Central memory CD4-positive, alpha-beta T cell (primary cell): ENCODE measurements at places on chromosomes 11 and 22.

GRCh38 chr11:100188137-100188783 lies 498.8 kb upstream of the ARHGAP42 start:
- DNase-seq: no peak

GRCh38 chr11:119608781-119609180 lies 120.2 kb downstream of the NECTIN1 start:
- no peak for DNase-seq

GRCh38 chr11:134036492-134037045 lies 32.3 kb upstream of the JAM3 start:
- DNase-seq: peak; percentile 12

- no peak for DNase-seq
Observed at GRCh38 chr11:26150031-26150430, 181.9 kb upstream of the ANO3 start.

- DNase-seq: no peak
Observed at GRCh38 chr11:61611309-61611708, 30.4 kb upstream of the SYT7 start.

GRCh38 chr11:34072832-34073231 lies 21.3 kb downstream of the CAPRIN1 start:
- DNase-seq: no peak

GRCh38 chr22:45597460-45598192 lies 74.0 kb upstream of the ATXN10 start:
- DNase-seq: no peak

DNA sequence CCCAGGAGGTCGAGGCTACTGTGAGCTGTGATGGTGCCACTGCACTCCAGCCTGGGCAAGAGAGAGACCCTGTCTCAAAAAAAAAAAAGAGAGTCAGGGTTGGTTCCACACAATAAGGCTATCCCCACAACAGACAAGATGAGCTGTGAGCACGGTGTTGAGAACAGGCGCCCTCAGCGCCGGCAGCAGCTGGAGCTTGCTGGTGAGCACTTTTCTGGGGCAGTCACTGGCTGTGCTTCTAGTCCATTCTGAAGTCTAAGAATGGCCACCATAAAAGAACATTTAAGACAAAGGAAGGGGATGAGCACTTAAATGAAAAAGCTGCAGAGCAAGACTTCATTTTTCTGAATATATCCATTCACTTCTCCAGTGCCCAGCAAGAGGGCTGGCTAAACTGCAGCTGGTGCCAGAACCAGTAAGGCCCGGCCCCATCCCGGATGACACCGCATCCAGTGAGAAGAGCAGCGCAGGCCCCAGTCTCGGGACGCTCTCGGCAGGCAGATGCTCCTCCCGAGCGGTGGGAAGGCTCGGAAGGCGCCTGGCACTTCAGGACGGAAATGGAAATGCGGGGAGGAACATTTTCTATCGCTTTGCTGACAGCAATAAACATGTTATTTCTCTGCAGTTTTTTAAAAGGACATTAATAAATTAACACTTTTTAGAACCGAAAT lies 12.2 kb downstream of the TUBGCP6 start:
- no peak for DNase-seq

DNA sequence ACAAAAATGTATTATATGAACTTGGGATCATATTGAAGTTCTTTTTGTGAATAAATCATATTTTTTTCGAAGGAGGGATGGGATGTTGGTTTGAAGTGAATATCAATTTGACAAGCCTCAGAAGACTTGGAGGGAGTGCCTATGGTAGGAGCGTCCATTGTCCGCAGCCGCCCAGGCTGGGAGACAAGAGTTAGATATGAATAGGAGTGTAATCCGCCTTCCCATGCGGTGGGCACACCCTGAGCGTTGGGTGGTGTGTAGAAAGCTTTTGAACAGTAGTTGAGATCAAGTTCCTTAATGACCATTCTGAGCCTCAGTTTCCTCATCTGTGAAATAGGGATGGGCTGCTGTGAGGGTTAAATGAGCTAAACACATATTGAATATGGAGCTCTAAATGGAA lies 7.0 kb downstream of the CD82 start:
- DNase-seq: no peak

DNA sequence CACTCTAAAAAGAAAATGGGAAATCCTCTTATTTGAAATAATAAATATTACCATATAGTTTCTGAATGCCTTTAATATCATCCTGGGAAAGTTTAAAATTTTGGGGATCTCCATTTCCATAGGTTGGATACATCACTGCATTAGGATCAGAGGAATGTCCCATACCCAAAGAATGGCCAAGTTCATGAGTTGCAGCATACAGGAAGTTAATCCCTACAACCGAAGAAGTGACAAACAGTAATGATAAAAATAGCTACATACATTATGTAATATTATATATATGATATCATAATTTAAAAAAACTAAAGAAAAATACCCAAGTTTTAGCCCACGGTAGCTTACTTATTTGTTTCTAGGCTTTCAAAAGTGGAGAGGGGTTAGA lies 7.4 kb downstream of the MMP7 start:
- no peak for DNase-seq

DNA sequence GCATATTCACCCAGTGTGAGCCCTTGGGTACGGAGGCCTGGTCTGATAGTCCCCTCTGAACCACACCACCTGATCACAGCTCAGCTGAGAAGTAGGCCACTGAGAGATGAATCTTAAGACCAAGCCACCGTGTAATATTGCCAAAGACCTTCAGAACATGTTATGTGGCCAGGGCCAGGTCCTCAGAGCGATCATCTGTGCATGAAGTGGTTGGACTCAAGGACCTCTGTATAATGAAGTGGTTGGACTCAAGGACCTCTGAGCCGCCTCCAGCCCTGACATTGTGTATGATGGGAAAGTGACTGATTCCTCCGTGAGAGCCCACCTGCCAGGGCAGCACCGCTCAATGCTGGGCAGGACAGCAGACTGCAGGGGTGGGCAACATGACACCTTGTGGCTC lies 70.2 kb downstream of the TP53I11 start:
- no peak for DNase-seq

DNA sequence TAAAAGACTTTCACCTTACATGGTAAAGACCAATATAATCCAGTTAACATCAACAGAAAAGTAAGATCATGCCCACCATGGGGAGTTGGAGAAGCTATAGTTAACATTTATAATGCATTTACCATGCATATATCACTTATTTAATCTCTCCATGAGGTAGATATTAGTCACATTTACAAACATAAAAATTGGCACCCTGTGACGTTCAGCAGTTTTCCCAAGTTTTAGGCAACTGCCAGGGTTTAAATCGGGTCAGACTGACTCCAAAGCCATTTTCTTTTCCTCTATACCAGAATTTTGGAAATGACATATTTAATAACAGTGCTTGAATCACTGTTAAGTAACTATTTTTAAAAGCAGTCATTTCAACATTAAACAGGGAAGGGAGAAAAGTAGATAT lies 266.3 kb downstream of the DDX10 start:
- no peak for DNase-seq

GRCh38 chr11:62145261-62145871 lies 21.6 kb downstream of the INCENP start:
- no peak for DNase-seq

DNA sequence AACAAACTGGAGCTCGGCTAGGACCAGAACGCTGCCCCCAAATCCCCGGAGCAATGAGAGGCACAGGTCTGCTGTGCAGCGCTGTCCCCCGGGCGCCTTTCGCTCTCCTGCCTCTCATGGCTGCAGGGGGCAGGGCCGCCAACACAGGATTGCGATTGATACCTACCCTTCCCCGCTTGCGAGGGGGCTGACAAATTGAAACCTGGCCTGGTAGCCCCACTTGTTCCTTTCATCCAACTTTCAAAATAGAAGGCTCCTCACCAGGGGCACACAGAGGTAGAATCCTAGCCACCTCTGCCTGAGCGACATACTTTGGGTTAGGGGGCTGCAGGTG lies 642 bp upstream of the CASTOR1 start:
- no peak for DNase-seq

DNA sequence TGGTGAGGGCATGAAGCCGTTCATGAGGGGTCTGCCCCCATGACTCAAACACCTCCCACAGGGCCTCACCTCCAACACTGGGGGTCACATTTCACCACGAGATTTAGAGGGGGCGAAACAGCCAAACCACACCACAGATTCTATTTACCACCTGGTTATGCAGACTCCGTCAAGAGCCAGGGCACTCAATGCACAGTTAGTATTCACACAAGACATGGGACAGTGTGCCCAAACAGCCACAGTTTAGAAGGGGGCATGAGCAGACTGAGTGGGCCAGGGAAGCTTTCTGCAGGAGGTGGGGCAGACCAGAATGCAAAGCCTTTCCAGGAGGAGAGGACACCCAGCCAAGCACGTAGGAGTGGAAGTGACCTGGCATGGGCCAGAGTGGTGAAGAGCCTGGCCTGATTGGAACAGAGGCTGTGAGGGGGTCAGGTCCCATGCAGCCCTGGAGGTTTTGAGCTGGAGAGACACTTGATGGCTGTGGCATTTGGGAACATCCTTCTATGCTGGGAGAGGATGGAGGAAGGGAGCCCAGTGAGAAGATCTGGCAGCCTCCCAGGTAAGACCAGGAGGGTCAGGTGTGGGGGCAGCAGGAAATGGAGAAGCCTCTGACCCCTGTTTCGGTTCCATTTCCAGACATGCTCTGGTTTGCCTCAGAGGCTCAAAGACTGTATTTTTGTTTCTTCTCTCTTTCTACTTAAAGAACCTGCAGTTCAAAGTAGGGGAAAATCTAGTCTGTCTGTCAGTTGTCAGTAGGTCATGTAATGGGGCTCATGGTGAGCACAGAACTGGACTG lies 199.1 kb upstream of the NCAM1 start:
- DNase-seq: no peak

- DNase-seq: no peak
Observed at GRCh38 chr11:106706355-106706754, 311.9 kb downstream of the GUCY1A2 start.

DNA sequence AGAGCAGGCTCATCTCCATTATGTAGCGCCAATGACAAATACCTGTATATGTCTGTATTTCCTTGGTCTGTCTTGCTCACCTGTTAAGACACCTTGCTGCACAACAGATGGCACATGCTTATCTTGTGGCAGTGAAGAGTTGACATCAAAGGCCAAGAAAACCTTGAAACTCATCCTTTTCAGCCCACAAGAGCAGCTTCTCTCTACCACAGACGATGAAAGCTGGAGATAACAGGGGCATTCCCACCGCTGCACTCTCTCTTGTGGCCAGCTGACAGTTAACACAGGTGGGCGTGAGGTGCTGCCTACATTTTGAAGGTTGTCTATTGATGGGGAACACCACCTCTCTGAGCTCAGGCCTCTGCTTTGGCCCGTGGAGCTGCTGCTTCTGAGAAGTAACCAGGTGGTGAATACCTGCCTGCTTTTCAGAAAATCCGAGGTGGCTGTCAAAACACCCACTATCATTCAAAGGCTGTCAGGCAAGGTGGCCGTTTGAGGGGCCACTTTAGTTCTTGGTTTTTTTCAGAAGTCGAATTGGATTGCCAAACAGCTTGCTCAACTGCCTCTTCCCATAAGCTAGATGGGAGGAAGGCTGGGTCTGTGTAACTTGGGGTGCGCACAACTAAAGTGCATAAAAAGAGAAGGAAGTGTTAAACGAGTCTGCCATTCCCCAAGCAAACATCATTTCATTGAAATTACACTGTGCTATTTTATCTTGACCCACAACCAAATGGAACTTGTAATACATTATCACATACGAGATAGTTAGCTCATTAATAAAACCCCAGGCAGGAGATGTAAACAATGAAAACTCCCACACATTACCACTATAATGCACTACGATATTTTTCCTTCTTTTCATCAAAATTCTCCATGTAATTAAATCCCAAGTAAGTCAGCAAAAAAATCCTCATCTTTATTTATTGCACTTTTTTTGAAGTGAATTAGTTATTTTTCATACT lies 87.1 kb upstream of the RAG2 start:
- DNase-seq: peak; percentile 52

DNA sequence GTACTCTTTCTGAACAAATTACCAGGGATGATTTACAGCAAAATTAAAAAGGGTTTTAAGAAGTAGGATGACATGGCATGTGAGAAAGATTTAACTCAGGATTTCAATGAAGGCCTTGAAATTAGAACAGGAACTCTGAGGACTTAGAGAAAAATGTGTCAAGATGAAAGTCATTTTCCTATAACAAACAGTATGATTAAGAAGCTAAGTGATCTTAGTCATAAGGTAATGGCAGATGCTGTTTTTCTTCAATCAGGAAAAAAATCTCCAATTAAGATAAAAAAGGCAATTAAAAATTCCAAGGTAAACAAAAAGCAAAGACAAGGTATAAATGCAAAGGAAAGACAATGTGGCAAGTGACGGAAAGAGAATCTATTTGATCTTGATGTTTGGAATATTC lies 73.5 kb downstream of the GAB2 start:
- no peak for DNase-seq

- DNase-seq: no peak
Observed at GRCh38 chr22:39184586-39185577, 32.4 kb upstream of the CBX7 start.

- DNase-seq: no peak
Observed at GRCh38 chr22:49327411-49328117, 500.1 kb downstream of the BRD1 start.

DNA sequence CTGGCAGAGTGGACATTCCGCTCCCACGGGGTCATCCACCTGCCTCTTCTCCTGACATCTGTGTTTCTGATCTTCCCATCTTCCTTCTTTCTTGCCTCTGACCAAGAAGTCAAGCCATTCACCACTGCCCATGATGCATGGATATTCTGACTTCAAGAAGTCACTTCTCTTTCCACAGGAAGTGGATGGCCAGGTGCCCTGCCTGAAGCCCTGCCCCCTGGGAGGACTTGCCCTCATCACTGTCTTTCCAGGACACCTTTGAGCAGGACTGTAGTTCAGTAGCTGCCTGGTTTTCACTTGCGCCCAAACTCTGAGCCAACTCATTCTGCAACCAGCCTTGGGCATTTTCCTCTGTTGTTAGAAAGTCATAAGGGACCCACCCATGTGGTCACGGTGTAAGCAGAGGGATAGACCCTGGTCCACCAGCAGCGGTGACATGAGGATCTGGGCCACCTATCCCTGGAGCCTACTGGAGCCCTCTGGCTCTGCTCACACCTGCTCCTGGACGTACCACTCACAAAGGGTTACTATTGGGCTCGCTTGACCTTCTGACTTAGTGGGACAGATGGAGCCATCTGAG lies 6.9 kb downstream of the CYTH4 start:
- no peak for DNase-seq

DNA sequence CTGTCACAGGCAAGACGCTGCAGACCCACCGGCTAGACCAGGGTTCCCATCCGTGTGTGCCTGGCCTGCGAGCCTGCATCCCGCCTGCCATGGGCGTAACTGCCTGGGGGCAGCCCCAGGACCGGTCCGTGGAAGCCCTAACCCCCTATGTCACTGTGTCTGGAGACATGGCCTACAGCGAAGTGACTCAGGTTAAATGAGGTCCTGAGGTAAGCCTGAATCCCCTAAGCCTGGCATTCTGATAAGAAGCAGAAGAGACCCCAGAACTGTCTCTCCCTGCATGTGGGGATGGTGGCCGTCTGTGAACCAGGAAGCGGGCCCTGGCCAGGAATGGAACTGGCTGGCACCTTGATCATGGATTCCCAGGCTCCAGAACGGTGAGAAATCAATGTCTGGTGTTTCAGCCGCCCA lies 570.1 kb downstream of the BRD1 start:
- DNase-seq: no peak

GRCh38 chr22:23754220-23754919 lies at the start of gene VPREB3:
Gene VPREB3, minus strand, starts transcription at chr22:23754425. Its CDS starts 62 bp downstream, at chr22:23754363.
- DNase-seq: no peak

- peak; percentile 15 for DNase-seq
Observed at GRCh38 chr22:45101515-45102227, 62.1 kb upstream of the NUP50 start.

- no peak for DNase-seq
Observed at GRCh38 chr11:65043881-65044501, 3.0 kb downstream of the SAC3D1 start.

- no peak for DNase-seq
Observed at GRCh38 chr11:34026432-34026831, 25.1 kb upstream of the CAPRIN1 start.

- DNase-seq: peak; percentile 10
Observed at GRCh38 chr11:112024178-112024772, 933 bp upstream of the DLAT start.
